ENCODE measurements at places on chromosomes 12 and 14.

GRCh38 chr12:3530548-3530947, 39.5 kb downstream of the PRMT8 start:
- no peak for DNase-seq

GRCh38 chr12:89327486-89328094, 24.7 kb downstream of the DUSP6 start:
- DNase-seq = no peak

GRCh38 chr14:92950773-92951172, 27.8 kb downstream of the CHGA start:
- no peak for DNase-seq

DNA sequence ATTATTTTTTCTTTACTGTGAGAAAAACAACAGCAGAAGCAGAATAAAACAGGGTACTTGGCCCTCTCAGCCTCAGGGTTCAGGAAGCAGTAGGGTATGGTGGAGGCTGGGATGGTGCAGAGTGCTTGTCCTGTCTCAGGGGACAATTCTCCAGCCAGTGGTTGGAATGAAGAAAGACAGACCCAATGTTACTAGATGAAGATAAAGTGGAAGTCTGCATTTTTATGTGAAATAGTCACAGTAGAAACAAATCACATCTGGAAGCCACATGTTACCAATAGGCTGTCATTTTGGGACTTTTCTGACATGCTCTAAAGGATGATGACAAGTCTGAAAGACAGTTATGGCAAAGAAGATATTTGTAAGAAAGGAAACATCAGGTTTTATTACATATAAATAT, 32.3 kb downstream of the PROX2 start:
- DNase-seq = no peak

Measured in NCI-H2107 (cell line).